ENCODE measurements at places on chromosomes 2 and 18.
A peak's percentile ranks its signal among the peaks of the same experiment; 100 is the strongest.

GRCh38 chr2:219369447-219369861 is 18.3 kb downstream of the DNPEP start:
- DNase-seq = no peak

- no peak for DNase-seq
Observed at GRCh38 chr2:191479680-191480023, 198.3 kb upstream of the NABP1 start.

GRCh38 chr2:42810971-42811811 is 18.8 kb upstream of the HAAO start:
- DNase-seq = peak; percentile 29

- DNase-seq = no peak
Observed at GRCh38 chr2:160943414-160943813, 216.8 kb upstream of the TANK start.

DNA sequence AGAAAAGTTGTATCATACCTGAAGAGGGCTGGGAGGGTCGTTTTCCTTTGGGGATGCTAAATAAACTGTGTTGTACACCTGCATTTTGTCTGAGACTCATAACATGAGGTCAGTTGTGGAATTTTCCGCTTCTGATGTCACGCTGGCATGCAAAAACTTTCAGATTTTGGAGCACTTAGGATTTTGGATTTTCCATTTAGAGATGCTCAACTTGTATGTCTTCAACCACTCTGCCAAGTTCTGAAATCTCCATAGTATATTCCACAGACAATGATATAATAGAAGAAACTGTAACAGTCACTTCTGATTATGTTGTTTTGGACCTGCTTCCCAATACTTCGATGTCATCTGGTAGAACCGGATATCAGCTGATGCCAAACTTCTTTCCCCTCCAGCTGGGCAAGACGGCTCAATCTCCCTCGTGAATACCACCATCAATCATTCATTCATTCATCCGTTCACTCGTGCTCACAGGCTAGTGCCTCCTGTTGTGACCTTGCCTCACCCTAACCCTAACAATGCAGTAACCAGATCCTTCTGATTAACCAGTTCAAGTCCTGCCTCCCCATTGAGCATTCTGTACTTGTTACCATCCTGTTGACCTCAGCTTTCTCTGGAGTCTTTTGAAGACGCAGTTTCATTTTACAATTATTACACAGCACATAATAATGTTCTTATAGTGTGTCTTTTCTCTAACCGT is 5.3 kb upstream of the PLEKHH2 start:
- DNase-seq = no peak

- DNase-seq = no peak
Observed at GRCh38 chr2:219477815-219478214, 20.9 kb upstream of the GMPPA start.

All from activated T-helper 1 cell treated with anti-CD3 and anti-CD28 coated beads, Interleukin-2, amount 50 U/mL, for 16 hours (primary cell).